ENCODE measurements at places on chromosomes 16 and 17.

DNA sequence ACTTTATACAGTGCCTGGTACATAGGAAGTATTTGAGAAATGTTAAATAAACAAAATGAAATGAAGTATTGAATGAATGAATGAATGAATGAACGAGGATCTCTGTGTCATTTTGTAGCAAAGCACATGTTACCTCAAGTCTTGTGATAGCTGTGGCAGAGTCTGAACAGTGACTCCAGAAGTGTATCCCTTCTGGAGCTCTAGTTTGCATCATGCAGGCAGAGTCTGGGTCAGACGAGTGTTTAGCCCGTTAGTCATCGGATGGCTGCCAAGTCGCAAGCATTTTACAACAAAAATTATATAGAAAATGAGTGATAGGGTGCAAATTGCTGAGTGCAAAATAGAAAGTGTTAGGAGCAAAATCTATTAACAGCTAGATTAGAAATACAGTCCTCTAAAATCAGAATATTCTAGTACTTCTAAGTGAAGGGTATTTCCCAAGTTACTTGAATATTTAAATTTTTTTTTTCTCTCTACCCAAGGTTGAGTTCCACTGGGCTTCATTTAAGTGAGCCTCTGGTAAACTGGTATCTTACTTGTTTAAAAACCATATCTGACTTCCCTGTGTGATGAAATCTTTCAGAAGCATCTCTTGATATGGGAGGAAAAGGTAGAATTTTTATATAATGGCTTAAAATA, 113.3 kb downstream of the FTO start:
- no peak for DNase-seq

DNA sequence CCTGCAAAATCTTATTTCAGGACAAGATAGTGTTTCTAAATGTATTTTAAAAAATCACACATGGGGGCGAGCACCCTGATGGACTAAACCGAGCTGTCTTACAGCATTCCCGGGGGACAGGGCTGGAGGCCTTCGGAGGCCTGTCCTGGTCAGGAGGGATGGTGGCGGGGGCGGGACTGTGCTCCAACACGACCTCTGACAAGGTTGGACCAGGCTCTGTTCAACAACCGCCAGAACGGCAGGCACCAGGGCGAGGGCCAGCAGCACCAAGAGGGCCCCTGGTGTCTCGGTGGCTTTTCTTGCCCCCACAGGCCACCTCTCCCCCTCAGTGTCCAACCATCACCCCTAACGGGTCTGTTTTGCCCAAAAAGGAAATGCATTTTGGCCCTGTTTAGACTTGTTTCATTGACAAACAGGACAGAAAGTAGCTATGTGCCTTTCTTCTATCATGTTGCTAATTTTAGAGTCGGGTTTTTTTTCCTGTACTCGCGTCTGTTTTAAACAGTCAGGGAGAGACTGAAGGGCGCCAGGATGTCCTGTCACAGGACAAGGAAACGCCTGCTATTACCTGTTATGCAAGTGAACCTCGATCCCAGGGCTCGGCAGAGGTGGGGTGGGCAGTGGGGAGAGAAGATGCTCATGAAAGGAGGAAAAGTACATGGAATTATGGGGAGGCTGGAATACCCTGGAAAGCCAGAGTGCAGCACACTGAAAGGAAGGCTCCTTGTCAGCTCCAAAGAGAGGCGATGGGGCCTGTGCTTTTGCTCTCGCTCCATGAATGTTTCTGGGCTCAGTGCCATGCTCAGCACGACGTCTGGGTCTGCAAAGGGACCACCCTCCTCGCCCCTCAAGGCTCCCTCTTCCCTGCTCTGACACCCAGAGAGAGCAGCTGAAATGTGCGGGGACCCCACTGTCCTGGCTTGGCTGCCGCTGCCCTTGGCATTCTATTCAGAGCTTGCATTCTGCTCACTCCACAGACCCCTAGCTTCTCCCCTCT, 11.9 kb downstream of the TMEM204 start:
- DNase-seq, result peak; percentile 21

GRCh38 chr16:80208015-80208414, 332.8 kb upstream of the DYNLRB2 start:
- no peak for DNase-seq

- DNase-seq, result no peak
These were observed 534.4 kb upstream of the CDH5 start for GRCh38 chr16:65831903-65832666.

DNA sequence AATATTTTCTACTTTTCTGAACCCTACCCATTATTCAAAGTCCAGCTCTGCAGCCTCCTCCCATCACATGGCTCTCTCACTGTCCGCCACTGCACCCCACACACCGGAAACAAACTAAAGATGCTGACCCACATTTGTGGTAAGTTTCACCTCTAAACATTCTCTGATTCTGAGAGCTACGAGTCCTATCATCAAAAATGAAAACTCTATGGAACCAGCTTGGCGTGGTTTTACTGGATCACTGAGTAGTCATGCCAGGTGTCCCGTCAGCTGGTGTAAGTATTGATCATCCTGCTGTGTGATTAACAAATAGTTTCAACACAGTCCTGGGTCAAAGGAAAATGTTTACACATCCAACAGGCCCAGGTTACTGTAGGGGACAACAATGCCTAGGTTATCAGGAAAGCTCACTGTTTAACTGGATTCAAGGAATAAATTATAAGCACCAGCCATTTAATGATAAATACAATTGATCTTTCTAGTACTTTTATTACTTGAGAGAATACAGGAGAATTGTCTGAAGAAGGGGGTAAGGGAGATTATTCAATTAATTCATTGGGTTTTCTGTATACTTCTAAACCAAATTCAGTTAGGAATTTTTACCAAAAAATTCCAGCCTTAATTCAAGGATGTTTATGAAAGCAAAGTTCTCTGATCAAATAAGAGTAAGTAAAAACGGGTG, 33.9 kb downstream of the CYTH1 start:
- DNase-seq, result peak; percentile 87

- no peak for DNase-seq
These were observed 3.7 kb downstream of the PRSS8 start for GRCh38 chr16:31131841-31132271.

DNA sequence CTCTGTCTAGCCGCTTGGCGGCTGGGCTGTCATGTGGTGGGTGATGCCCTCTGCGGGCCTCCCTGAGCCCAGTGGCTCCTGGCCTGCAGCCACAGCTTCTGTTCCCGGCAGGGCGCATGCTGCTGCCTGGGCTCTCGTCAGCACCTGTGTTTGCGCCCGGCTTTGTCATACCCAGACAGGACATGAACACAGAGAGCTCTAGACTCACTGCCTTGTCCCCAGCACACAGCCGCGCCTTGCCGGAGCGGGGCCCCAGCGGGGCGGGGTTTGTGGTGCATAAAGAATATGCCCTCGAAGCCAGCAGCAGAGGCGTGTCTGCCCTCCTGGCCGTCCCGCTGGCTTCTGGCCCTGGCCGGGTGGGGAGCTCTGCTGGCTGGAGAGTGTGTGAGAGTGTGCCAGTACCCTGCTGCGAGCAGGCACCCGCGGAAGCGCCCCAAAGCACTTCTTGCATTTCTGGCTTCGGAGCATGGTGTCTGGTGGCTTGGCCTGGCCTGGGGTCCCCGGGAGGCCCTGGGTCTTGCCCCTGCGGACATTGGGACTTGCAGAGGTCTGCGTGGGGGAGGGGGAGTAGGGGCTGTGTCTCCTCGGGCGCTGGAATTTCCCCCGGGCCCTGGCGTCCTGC, 14.4 kb downstream of the ASPSCR1 start:
- DNase-seq, result no peak

GRCh38 chr17:50107790-50108414, 12.8 kb downstream of the PDK2 start:
- no peak for DNase-seq

DNA sequence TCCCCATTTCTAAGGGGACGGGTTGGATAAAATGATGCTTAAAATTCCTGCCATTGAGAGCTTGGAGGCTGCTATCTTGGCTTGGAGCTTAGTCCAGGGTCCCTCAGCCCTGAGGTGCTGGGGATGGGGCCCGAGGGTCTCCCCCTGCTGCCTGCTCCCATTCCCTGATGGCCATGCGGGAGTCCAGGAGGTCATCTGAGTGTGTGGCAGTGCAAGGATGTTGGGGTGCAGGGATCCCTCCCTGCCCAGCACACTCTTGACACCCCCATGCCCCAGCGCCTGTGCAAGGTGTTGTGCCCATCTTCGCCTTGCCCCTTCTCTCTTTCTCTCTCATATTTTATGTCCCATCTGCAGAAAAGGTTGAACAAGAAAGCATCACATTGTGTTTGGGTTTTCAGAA, 90.4 kb downstream of the IRF8 start:
- no peak for DNase-seq

- peak; percentile 92 for DNase-seq
These were observed 52.1 kb downstream of the CUEDC1 start for GRCh38 chr17:57902800-57903759.

- no peak for DNase-seq
These were observed 68.3 kb upstream of the TANC2 start for GRCh38 chr17:62897706-62898105.

DNA sequence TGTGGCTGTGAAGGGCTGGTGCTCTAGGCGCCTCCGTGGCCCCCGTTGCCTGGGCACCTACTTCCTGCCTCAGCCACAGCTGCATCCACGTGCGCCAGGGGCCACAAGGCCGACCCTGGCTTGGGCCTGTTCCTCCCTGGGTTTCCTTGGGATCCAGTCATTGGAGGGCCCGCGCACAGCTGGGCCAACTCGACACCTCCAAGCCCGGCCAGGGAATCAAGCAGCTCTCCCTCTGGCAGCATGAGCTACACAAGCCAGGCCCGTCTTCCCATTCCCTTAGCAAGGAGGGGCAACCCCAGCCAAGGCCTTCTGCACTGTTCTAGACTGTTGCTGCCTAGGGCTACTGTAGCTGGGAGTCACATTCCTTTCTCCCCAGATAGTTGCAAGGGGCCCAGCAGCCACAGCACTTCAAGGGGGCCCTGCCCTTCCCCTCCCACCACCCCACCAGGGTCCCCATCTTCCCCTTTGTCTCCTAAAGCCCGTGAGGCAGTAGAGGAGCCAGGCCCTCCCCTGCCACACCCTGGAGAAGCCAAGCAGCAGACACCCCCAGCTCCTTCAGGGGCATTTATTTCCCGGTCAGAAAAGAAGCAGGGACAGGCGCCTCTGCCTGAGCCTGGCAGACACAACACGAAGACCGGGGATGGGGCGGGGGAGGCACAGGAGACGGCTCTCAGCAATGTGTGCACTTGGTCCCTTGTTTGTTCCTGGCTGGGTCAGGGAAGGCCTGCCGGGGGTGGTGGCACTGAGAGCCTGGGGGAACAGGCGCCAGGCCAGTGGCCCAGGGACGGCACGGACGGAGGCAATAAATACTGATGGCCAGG, 3.8 kb downstream of the ARHGDIA start:
- DNase-seq, result peak; percentile 64

DNA sequence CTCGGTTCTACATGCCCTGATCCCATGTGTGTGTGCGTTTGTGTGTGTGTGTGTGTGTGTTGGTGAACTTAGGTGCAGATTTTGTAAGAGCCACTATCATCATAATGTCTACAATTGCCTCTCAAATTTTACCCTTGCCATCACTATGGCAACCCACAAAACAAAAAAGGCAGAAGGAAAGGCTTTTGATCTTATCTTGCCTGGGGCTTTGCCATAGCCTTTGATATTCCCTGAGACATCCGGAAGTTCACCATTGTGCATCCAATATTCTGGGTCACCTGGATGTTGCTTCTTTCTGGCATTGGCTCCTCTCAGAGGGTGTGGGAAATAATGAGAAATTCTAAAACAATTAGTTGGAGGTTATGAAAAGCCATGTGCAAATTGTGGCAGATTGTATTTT, 114.7 kb downstream of the HAPSTR1 start:
- no peak for DNase-seq

GRCh38 chr17:81294512-81295030, 536 bp downstream of the SLC38A10 start:
- DNase-seq, result peak; percentile 19

- no peak for DNase-seq
These were observed 68.9 kb downstream of the NEUROD2 start for GRCh38 chr17:39538866-39539265.

DNA sequence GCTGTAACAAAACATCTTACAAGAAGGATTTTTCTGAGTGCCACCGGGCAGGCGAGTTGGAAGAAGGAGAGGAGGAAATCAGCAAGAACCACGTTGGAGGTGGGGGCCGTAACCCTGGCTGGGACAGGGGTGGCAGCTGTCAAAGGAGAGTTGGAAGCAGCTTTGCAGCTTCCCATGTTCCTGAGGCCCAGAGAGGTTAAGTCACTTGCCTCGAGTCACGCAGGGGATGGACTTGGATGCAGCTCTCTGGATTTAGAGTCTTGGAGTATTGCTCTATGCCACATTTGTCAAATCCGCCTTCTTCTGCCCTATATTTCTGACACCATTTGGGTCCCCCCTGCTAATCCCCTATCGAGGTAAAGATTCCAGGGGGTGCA, 83.0 kb upstream of the CIBAR2 start:
- no peak for DNase-seq

- DNase-seq, result no peak
These were observed 77.6 kb downstream of the SOCS1 start for GRCh38 chr16:11178424-11178823.
